NCI-H2081 treated with DMSO at 0.1 percent for 48 hours (cell line): ENCODE measurements at places on chromosomes 13 and 19.

DNA sequence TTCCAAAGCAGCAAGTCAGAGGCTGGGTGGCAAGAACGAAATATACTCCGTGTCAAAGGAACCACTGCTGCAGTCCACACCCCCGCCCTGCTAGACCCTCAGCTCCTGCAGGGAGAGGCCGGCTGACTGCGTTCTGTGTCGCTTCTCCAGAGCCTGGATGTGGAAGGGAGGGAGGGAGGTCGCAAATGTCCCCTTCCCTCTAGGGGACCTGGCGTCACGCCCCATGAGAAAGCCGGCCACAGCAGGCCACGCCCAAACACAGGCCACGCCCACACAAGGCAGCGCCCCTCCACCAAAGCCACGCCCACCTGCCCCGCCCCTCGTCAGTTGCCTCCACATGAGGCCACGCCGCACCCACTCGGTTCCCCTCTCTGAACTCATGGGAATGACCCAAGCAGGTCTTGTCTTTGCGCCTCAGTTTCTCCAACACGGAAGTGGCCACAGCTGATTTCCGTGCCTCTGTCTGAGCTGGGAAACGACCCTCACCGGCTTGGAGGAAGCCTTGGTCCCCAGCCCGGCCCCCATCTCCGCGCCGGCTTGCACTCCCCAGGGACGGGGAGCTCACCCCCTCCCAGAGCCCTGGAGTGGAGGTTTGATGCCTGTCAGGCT is 38.4 kb upstream of the TCF3 start:
- DNase-seq = no peak

- DNase-seq = no peak
These were observed 21.9 kb downstream of the IPO5 start for GRCh38 chr13:97975280-97975847.

DNA sequence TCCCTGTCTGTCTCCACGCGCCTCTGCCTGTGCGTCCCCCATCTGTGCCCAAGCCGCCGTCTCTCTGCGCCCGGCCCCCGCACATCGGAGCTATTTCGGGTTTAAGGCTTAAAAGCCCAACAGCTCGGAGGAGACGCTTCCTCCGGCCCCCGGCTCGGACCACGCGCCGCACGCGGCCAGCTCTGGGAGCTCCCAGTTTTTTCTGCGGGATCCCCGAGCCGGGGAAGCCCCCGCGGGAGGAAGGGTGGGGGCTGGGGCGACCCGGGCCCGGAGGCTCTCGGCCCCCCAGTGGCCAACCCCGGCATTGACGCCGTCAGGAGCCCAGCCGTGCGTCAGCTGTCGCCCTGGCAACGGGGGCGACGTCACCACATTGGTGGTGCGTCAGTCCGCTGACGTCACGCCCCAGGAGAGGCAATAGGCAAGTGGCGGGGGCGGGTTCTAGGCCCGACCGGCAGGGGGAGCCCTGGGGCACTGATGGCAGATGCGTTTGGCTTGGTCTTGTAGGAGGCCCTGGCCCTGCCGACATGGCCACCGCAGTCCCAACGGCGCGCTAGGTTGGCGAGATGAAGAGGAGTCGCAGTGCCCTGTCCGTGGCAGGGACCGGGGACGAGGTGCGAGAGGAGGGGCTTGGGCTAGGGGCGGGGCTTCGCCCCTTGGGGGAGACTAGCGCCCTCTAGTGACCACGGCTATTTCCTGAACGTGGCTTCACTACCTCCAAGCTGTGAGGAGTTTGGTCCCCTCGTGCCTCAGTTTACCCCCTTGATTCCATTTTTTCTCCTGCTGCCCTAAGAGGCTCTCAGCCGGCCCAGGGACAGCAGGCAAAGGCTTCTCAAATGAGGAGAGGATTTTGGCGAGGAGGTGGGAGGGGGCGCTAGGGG is 3.7 kb upstream of the PDE4A start:
- no peak for DNase-seq

DNA sequence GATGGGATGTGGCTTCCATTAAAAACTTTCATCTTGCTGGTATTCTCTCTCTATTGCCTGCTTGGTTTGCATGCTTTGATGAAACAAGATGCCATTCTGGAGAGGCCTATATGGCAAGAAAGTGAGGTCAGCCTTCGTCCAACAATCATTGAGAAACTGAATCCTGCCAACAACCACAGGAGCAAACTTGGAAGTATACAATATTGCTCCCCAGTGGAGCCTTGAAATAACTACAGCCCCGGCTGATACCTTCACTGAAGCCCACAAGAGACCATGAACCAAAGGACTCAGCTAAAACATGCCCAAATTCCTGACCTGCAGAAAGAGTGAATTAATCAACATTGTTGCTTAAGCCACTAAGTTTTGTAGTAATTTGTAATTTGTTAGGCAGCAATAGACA is 82.5 kb upstream of the FGF14 start:
- DNase-seq = no peak

DNA sequence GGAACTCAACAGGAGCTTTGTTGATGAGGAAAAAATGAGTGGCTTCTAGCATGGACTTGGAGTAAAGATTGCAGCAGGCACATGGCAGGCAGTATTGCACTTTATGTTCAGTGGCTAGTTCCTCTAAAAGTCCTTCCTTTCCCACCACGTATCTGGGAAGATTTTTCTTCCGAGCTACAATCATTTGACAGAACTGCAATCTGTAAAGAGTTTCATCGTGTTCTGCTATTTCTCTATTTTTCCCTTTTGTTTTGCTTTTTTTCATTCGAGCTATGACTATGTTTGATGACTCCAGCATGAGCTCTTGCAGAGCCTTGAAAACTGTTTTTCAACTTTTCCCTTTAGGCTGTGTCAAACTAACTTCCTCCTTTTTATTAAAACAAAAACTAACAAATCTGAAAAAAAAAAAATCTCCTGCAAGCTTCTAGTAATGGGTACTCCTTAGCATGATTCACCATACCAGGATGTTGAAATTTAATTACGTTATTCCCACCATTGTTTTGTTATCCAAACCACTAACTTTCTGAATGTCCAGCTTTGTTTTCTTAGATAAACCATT is 12.3 kb downstream of the CLDN10 start:
- DNase-seq = no peak

GRCh38 chr13:29465741-29466293 is 129.7 kb downstream of the SLC7A1 start:
- no peak for DNase-seq

GRCh38 chr19:13526552-13526951 is 20.3 kb upstream of the CACNA1A start:
- no peak for DNase-seq

DNA sequence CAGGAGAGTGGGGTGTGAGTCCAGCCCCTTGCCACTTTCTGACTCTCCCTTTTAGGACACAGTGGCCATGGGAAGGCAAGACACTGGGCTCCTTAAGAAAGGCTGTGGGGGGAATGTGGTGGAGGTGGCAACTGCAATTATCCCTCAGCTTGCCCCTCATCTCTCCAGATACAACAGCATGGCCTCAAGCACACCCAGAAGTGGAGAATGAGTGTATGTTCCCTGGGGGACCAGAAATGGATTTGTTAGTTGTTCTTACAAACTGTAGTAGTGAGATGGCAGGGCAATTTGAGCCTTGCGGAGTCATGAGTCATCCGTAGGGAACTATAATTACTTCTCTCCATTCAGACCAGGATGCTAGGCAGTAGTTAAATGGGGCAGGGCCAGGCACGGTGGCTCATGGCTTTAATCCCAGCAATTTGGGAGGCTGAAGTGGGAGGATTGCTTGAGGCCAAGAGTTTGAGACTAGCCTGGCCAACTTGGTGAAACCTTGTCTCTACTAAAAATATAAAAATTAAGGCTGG is 25.6 kb upstream of the CXCL17 start:
- no peak for DNase-seq
